CMK (cell line): ENCODE measurements at places on chromosomes 13 and 19.

DNA sequence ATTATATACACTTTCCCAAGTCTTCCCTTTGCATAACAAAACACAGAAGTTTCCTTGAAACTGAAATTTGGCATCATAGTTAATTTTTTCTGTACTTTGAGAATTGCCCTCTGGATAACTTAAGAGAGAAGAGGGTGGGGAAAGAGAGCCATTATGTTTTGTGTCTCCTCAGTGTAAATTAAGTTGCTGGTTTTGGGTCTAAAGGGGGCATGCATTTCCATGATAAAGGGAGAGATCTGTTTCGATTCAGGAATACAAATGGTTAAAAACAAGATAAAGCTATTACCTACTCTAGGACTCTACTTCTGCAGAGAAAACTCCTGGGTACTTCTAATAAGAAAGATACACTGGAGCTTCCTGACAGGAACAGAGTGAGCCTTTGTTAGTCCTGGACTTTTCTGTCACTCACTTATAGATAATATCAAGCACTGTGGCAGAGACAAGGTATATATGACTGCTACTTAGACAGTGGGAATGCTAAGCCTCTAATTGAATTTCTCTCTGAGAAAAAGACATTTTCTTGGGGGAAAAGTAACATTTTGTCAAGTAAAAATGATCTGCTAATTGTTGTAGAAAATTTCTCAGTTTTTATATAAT lies 142.8 kb upstream of the PCDH9 start:
- DNase-seq: no peak

DNA sequence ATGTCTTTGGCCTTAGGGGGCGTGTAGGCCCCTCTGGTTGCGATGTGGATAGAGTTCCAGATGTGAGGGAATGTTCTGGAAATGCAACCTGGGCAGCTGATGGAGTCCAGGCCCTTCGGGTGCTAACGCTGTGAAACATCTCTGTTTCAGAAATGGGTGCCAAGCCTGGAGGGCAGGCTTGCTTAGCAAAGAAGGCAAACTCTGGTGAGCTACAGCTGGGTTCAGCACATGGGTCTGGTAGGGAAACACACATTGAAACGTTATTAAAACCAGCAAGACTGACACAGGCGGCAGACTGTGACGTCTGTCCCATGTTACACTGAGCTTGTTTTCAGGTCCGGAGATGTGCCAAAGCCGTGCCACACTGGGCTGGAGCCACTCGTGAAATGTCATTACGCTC lies 8.6 kb upstream of the CDC16 start:
- no peak for DNase-seq

DNA sequence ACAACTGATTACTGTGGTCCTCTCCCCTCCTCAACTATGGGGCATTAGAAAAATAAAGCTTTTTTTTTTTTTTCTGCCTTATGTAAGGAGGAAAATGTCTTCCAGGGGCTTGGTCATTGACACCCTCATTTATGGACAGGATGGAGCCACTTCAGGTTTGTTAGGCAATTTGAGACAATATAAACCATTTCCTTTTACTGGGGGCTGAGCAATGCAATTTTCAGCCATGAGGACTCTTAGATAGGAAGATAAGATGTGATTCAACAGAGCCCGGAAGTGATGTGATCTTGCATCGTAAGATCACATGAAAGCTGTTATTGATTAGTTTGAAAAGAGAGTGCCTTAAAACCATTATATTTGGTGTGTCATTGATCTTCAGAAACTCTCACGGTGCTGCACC lies 210.8 kb downstream of the OXGR1 start:
- no peak for DNase-seq

DNA sequence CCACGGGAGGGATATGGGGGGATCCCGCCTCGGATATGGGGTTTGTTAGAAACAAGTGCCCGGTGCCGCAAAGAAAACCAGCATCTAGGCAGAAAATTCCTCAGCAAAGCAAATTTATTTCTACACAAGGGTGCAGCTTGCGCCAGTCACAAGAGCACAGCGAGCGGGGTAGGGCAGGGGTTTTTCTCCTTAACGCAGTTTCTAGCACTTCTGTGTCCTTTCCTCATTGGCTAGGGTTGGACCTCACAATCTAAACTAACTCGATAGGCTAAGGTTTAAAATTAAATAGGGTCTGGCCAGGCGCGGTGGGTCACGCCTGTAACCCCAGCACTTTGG lies 595 bp downstream of the ZNF440 start:
- DNase-seq: no peak

DNA sequence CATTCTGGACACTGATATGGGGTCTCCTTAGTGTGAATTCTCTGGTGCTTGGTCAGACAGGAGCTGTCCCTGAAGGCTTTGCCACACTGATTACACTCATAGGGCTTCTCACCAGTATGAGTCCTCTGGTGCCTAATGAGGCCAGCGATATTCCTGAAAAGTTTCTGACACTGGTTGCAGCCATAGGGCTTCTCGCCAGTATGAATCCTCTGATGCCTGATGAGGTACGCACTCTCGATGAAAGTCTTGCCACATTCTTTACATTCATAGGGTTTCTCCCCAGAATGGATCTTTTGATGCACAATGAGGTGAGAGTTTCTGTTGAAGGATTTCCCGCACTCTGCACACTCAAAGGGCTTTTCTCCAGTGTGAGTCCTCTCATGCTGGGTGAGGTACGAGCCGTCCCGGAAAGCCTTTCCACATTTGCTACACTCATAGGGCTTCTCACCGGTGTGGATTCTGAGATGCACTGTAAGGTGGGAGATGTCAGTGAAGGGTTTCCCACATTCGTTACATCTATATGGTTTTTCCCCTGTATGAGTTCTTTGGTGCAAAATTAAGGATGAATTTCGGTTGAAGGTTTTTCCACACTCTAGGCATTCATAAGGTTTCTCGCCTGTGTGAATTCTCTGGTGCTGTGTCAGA lies 22.4 kb downstream of the ZNF329 start:
- DNase-seq: no peak

GRCh38 chr19:4523306-4524110 lies 5.2 kb upstream of the PLIN4 start:
- DNase-seq: no peak

DNA sequence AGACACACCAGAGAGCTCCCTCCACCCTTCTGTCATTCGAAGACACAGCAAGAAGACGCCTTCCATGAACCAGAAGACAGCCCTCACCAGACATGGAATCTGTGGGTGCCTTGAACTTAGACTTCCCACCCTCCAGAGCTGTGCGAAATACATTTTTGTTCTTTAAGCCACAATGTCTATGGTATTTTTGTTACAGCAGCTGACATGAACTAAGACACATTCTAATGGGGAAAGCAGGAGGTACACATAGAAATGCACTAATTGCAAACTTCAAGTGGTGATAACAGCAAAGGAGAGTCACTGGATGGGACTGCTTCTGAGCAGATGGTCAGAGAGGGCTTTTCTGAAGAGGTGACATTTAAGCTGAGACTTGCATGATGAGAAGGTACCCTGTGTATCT lies 16.2 kb downstream of the OR7C2 start:
- DNase-seq: no peak
